ENCODE measurements at places on chromosomes 5 and 9.

- DNase-seq = no peak
These were observed 91.1 kb upstream of the RANBP3L start for GRCh38 chr5:36392818-36393217.

DNA sequence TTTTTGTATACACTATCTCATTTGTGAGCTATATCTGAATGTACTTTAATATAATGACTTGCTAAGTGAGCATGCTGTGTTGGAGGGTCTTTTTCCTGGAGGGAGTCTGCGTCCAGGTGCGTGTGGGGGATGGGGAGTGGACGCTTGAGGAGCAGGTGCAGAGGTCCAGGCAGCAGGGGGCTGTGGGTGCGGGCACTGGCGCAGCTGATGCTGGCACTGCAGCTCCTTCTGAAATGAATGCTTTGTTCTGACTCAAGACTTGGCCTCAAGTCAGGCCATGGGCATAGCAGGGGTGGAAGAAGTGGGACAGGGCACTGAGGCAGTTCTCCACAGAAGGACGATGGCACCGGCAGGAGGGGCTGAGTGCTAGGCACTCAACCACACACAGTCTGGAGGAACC lies 165.7 kb upstream of the IRX1 start:
- DNase-seq = no peak

DNA sequence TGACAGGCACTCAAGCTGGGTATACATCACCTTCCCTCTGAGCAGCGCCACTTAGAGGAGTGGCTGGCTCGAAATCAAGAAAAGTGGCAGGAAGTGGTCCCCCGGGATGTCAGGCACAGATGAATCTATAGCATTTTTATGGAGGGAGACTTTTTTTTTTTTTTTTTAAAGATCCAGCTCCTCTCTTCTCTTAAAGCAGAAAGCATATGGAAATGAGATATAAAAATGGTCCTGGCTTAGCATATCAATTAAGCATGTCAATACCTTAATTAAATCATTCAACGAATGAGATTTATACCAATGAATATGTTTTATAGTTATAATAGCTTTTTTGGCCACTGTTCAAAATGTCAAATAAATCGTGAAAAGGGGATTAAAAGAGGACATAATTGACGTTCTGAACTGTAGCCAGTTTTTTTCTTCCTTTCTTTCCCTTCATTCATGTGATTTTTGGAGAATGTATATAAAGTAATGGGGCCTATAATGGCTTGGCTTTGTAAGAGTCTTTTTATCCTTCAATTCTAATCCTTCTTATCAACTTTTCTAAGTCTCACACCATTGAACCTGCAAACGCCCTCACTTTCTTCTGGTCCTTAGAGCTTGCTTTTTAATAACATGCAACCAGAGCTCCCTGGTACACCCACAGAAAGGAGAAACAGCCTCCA lies 319.2 kb upstream of the PANK3 start:
- DNase-seq = no peak

DNA sequence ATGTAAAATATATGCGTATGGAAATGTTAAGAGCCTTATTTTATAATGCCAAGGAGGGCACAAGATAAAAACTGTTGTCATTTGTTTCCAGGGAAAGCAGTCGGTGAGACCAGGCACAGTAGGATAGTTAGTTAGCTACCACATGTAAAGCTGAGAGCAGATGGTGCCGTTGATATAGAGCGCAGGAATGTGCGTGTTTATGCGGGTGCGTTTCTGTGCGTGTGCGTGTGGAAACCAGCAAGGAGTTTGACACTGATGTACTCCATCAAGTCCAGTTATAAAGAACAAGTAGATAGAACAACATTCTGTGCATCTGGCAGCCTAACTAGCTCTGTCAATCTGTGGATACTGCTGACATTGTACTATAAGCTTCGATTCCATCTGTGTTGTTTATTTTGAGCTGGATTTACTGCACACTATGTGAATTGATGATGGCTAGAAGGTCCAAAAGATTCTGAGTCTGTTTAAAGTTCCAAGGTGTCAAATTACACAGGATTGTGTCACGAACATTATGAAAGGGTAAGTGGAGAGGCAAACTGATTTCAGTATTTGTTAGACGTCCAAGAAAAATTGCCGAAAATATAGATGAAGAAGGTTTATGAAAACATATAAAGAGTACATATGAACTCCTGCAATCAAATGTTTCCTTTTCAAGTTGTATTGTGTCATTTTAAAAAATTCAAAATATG lies 494.9 kb upstream of the MEF2C start:
- no peak for DNase-seq

DNA sequence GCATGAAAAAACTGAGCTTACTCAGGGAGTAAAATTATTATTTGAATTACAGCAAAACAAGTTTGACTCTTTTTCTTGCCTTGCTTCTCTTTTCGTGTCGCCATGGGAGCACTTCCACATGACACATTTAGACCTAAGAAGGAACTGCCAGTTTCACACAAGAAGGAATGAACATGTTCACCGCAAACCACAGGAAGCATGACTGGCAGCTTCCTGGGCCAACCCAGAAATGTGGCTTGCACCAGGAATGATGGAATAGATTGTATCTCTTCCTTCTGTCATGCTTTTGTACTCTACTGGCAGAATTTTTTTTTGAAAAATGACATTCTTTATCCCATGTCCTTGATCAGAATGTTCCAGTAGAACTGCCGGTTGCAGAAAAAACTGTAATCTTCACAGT lies 32.9 kb upstream of the MAN2A1 start:
- no peak for DNase-seq
